AG20443 (cell line): ENCODE measurements at places on chromosomes 7 and 10.

DNA sequence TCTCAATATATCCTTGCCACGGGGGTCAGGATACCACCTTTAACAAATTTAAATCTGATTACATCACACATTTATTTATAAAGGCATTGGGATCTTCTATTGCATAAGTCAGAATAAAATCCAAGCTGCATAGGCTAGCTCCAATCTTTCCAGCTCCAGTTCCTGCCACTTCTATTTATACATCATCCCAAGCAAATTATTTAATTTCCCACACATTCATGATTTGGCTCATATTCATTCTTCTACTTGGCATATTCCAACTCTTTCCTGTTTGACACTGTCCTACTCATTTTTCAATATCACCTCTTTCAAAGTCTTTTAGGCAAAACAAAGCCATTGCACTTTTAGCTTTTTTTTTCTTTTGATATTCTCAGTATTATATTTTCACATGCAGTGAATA, 579.0 kb upstream of the FZD8 start:
- no peak for DNase-seq

GRCh38 chr7:37048674-37049073, 324.4 kb upstream of the AOAH start:
- DNase-seq, result no peak

DNA sequence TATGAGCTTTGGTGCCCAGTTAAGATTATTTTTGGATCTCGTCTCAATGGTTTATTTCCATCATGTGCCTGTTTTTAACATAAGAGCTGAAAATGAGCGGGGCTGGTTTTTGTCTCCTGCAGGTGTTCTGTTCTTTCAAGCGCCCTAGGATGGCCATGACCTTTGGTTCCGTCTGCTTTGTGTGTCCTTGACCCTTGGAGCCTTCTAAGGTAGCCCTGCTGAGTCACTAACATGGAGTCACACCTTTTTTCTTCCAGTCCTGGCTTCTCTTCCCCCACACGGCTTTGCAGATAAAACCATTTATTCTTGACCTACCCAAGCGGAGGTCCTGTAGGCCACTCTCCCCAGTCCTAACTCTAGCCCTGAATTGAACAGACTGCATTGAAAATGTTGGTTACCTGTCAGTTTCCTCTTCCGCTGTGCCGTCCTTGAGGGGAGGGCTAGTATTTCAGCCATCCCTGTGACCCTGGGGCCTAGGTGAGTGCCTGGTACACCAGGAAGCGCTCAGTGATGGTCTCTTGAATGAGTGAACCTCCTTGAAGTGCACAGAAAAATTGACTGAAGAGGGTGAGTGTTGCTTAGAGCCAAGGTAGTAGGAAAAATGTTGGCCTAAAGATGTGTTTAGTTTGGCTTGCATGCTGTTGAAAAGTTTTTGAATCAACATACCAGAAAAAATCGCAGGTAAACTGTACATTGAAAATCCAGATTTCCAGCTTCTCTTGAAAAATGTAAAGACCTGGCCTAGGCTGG, 48.0 kb downstream of the CAMK1D start:
- no peak for DNase-seq

DNA sequence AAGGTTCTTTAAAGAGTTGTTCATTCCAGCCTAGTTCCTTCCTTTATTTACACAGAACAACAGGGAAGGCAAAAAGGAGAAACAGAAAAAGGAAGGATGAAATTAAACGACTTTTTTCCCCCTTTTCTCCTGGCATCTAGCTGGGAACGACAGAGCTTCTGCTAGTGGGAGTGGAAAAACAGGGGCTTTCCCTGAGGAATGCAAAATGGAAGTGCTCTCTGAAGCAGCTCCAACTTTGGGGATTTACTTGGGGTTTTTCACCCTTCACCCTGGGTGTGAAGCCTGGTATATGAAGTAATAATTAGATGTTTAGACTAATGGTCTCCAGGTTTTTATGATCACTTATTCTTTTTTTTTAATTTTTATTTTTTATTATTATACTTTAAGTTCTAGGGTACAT, 4.2 kb downstream of the PMPCB start:
- no peak for DNase-seq

- no peak for DNase-seq
Measured at GRCh38 chr7:159030490-159031134, 114.1 kb downstream of the VIPR2 start.

GRCh38 chr10:88170628-88171027, 307.2 kb downstream of the PTEN start:
- no peak for DNase-seq

DNA sequence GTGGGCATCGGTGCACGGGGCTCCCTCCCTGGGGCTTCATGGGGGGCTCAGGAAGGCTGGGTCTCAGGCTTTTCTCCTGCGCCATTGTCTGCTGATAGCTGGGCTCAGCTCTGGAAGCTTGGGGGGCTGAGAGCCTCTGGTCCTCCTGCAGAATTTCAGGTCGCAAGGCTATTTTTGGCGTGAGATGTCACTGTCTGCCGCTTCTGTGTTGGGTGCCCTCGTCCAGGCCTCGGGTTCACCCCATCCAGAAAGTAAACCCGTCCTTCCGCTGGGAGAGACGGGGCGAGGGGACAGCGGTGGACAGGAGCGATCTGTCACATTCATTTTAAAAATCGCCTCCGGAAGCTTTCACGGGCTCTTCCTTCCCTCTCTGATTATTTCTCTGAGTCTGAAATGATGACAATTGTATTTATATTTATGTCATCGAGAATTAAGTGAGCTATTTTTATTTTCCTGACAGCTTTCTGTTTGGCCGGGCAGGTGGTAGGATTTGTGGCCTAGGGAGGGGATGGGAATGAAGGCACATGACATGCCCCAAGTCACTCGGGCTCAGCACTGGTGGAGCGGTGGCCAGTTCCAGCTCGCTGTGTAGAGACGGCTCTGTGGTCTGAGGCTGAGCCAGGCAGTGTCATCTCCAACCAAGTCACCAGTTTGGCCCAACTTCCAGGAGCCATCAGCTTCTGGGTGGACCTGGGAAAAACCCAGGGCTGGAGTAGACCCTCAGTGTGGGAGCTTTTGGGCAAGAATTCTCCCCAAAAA, 40.7 kb upstream of the AP5Z1 start:
- no peak for DNase-seq

DNA sequence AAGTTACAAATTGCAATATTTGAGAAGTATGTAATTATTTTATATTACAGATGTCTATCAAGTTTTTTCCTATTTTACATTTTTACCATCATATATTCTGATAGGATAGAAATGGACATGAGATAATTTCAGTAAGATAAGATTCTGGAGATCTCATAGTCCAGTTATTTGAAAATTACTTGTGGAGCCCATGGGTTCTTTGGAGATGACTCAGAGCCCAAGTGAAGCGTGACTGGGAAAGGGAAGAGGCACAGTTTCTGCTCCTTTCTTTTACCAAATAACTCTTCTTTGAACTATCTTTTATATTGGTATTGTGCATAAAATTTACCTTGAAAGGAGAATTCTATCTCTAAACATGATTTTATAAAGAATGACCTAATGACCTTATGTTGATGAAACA, 2.4 kb downstream of the CD36 start:
- peak; percentile 47 for DNase-seq

DNA sequence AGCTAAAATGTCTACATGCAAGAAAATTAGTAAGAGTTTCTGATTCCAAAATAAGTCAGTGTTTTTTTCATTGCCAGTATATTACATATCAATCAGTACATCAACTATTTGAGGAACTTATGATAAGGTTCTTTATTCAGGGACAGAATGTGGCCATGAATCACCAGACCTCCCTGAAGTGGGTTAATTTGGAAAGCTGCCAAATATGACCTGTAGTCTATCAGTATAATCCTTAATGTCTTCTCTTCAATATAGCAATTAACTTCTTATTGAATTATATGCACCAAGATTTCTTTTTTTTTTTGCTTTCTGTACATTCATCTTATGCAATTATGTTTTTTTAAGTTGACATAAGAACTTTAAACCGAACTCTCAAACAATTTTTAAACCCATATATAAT, 714.5 kb upstream of the POT1 start:
- DNase-seq, result no peak

- DNase-seq, result no peak
Measured at GRCh38 chr10:47027108-47027783, 116.0 kb downstream of the PTPN20 start.

DNA sequence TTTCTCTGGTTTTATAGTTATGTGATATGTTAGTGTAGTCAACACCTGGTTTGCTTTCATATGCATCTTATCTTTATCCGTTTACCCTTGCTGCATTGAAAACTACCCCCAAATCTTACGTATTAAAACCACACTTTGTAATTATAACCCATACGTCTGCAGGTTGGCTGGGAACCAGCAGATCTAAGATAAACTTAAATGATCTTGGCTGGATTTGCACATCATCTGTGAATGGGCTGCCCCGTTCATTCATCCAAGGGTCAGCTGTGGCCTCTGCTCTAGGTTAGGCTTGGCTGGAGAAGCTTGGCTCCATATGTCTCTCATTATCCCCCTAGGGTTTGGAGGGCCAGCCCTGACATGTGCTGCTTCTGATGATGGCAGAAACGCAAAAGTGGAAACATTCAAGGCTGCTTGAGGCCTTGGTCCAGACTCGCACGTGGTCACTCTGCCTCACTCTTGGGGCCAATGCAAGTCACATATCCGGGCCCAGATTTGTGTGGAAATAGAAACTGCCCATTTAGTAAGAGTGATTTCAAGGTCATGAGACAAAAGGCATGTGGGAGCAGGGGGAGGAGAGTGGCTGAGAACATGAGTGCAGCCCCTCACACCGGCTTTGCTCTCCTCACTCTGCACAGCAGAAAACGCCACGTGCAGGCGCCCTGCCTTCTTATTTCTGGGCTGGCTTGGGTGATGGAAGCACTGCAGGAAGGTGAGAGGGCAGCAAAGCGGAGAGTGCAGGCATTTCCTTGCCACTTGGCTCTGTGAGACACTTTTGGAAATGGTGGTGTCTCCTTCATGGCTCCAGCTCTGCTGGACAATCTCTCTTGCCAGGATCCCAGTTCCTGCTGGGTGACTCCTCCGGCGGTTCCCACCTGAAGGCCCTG, 553.8 kb downstream of the GLRX3 start:
- DNase-seq, result no peak
